Keratinocyte (primary cell): ENCODE measurements at places on chromosomes 12 and 14.

DNA sequence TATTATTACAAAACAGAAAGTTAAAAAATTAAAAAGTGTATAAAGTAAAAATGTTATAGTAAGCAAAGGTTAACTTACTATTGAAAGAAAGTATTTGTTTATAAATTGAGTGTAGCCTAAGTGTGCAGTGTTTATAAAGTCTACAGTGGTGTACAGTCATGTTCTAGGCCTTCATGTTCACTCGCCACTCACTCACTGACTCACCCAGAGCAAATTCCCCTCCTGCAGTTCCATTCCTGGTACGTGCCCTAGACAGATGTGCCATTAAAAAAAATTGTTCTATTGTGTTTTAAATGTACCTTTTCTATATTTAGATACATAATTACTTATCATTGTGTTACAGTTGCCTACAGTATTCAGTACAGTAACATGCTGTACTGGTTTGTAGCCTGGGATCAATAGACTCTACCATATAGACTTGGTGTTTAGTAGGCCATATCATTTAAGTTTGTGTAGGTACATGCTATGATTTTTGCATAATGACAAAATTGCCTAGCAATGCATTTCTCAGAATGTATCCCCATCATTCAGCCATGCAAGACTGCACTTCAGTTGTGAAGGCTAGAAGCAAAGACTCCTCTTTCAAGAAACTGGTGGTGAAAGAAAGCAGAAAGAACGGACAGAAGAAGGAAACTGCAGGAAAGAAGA lies 100.6 kb downstream of the DACT1 start:
- DNase-seq: peak; percentile 26

DNA sequence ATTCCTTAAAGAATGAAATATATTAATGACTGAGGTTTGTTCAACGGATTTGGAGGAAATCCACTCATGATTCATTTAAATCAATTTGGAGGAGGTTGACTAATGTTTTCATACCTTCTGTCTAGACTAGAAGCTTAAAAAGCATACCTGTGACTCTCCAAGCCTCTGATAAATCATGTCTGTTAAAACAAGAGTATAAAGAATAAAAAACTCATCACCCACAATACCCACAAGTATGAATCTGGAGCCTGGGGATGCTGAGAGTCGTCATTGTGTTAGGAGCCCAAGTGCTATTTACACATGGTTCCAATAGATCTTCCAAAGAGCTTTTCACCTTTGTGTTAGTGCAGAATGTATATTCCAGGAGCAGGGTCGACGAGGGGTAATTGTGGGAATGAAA lies 86.8 kb upstream of the ADAMTS20 start:
- peak; percentile 45 for DNase-seq

DNA sequence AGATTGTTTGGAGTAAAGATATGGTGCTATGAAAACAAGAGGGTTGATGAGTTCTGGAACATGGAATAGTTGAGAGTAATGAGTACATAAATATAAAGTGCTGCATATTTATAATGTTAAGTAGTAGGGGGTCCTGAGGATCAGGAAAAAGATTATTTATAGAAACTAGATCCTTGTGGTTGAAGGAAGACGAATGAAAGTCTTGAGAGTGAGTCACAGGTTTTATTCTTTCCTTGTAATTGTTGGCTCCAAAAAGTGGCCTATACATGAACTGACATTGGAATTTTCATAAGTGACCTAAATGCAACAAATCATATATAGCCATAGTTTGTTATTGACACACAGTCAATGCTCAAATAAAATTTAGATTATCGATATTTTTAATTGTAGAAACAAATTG lies 440.4 kb upstream of the PRICKLE1 start:
- DNase-seq: no peak

- no peak for DNase-seq
These were observed 109.4 kb upstream of the SSTR1 start for GRCh38 chr14:38098074-38098836.

GRCh38 chr14:23335623-23336022 lies 14.4 kb downstream of the PABPN1 start:
- no peak for DNase-seq

DNA sequence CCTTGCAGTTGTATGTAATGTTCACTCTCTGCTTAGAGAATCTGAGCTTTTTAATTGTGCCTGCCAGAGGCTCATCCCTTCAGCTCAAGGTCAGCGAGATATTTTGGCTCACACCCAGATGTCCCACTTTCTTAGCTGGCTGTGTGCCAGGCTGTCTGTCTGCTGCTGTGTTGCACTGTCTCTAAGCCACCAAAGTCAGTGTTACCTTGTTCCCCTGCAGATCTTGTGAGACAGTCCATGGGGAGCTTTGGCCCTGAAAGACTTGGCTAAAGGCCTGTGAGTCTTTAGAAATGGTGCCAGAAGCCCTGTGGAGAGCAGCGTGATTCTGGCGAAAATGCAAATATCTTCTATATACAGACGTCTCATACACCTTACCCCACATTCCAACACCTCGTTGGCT lies 293.7 kb downstream of the TTC6 start:
- no peak for DNase-seq

DNA sequence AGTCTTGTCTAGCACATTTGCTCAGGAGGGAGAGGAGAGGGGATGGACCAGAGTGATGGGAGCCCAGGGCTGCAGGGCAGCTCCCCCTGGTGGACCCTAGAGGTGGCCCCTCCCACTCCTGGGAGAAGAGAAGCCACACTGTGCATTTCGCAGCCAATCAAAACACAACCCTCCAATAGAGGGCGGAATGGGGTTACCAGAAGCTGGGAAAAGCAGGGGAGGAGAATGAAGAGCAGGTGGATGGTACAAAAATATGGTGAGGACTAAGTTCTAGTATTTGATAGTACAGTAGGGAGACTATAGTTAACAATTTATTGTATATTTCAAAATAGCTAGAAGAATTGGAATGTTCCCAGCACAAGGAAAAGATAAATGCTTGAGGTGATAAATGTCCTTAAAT lies 23.6 kb downstream of the VASH1 start:
- DNase-seq: no peak
